ENCODE measurements at places on chromosomes 4 and X.

GRCh38 chr4:7189475-7190277, 2.7 kb upstream of the SORCS2 start:
- peak; percentile 13 for DNase-seq

DNA sequence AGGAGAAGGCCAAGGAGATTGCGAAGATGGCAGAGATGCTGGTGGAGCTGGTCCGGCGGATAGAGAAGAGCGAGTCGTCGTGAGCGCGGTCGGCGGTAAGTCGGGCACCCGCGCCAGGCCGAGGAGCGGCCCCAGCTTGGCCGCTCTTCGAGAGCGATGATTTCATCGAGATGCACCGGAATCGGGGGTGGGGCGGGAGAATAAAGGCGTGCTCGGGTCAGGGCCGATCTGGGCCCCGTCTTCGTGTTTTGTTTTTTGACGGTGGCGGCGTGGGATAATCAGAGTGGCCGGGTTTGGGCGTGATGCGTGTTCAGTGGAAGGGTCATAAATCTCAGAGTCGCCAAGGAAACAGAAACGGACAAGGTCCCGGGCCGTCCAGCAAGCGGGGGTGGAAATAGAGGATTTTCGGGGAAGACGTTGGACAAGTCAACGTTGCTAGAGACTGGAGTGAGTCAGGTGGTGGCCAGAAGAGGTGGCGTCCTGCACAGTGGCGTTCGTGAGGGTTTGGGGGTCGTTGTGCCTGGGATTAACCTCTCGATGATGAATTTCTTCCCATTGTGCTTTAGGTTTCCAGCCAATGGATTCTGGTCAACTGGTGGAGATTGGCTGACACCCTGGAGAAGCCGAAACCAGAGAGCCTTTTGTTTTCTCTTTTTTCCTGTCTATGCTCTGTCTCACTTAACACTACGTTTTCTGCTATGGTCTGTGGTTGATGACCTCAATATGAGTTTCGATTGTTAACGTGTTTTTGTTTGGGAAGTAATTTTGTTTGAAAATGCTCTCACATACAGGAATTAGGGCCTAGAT, 882 bp downstream of the MRFAP1 start:
- DNase-seq = peak; percentile 52

DNA sequence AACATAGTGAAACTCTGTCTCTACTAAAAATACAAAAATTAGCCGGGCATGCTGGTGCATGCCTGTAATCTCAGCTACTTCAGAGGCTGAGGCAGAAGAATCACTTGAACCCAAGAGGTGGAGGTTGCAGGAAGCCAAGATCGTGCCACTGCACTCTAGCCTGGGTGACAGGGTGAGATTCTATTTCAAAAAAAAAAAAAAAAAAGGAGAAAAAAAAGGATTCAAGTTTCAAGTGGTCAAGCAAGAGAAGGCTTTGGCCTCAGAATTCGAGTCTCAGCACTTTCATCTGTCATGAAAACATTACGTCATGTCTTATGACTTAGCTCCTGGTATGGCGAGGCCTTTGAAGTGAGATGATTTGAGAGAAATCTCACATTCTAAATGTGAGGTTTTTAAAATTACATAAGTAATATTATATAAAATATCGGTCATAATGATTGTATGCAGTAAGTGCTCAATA, 21.2 kb upstream of the DHRSX start:
- DNase-seq = no peak

- no peak for DNase-seq
Measured at GRCh38 chr4:9952415-9952950, 68.8 kb downstream of the SLC2A9 start.

GRCh38 chr4:109589119-109589518, 29.1 kb downstream of the MCUB start:
- DNase-seq = peak; percentile 5

DNA sequence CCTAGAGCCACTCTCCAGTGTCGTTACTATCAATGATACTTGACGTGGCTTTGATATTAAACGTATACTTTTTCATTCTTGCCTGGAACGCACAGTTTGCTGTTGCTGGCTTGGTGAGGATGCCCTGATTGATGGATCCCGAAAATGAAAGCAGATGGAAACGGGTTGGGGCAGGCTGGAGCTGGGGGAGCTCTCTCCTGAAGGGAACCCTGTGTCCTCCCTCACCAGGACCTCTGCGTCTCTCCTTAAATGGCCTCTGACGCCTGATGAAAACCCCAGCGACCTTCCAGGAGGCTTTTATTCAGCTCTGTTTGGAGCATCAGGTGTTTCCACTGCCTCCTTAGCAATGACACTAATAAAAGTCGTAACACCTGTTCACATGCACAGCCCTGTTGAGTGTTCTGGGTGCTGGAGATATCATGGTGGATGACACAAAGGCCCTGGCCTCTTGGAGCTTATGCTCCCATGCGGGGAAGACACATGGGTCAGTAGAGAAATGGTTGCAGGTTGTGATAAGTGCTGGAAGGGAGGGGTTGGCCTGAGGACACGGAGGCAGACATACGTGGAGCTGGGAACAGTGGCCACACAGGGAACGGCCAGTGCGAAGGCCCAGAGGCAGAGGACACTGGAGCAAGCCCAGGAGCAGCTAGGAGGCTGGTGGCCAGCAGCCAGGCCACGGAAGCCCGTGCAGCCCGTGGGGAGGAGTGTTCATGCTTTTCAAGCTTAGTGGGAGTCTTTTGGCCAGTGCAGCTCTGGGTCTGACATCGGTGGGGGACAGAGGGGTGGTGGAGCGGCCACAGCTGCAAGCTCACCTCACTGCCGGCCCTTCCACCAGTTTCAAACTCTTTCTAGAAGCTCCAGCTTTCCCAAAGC, 7.5 kb downstream of the MSANTD1 start:
- DNase-seq = no peak

DNA sequence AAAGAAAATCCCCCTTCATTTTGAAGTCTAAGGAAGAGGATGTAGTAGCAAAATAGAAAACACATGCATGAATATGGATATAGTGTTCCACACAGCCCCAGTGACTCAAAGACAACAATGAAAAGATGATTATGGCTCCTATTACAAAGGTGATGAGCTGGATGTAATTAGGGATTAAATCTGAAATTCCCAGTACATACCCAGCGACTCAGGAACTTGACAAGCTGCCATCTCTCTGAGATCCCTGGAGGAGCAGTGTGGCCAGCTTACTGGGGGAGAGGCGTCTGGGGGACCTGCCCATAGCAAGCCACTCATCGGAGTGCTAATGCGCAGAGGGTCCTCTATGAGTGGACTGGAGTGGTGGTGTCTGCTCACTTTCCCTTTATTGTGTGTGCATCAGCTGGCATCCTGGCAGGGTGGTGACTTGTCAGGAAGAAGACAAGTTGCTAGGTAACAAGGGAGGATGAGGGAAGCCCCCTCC, 42.7 kb upstream of the MGST2 start:
- no peak for DNase-seq

- no peak for DNase-seq
Measured at GRCh38 chrX:109855501-109855900, 122.4 kb upstream of the ACSL4 start.

- DNase-seq = no peak
Measured at GRCh38 chrX:46666831-46667230, 92.1 kb downstream of the SLC9A7 start.

DNA sequence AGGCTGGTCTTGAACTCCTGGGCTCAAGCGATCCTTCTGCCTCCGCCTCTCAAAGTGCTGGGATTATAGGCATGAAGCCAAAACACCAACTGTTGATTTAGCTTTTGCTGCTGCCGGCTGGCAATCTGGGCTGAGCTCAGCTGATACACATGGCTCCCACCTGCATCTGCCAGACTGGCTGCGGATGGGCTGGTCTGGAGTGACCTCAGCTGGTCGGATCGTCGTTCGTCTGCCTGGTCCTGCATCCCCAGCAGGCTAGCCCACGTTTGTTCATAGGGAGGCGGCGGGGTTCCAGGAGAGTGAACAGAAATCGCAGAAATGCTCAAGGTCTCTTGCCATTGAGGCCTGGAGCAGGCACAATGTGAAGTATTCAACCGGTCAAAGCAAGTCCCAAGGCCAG, 74.4 kb upstream of the DDX3X start:
- no peak for DNase-seq

GRCh38 chrX:56947699-56948098, 47.6 kb downstream of the SPIN3 start:
- no peak for DNase-seq

DNA sequence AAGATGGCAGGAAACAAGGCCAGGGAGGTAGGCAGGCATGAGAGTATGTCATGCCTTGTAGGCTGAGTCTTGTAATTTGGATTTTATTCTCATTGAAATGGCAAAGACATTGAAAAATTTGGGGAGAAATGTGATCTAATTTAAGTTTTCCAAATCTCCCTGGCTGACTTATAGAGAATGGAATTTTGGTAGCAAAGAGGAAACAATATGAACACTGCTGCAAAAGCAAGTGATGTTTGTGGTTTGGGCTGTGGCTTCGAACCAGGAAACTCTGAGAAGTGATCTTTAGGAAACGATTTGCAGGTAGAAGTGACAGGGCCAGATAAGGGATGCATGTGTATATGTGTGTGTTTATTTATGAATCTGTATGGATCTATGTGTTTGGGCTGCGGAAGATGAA, 35.6 kb downstream of the ARSJ start:
- no peak for DNase-seq

DNA sequence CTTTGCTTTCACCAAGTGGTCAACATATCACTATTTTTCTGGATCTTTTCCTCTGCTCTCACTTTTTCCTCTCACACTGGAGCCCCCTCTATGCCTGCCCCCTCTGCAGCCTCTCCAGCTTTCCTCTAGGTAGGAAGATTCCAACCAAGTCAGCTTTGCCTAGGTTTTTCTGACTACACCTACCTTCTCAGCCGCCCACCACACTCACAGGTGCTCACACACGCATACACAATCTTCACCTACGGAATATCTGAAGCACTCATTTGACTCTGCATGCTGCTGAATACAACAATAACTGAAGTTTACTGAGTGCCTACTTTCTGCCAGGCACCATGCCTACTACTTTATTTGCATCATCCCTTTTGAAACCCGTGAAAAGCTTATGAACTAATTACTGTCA, 328.0 kb downstream of the PPP3CA start:
- no peak for DNase-seq

GRCh38 chr4:78131403-78131802, 74.3 kb downstream of the FRAS1 start:
- no peak for DNase-seq

DNA sequence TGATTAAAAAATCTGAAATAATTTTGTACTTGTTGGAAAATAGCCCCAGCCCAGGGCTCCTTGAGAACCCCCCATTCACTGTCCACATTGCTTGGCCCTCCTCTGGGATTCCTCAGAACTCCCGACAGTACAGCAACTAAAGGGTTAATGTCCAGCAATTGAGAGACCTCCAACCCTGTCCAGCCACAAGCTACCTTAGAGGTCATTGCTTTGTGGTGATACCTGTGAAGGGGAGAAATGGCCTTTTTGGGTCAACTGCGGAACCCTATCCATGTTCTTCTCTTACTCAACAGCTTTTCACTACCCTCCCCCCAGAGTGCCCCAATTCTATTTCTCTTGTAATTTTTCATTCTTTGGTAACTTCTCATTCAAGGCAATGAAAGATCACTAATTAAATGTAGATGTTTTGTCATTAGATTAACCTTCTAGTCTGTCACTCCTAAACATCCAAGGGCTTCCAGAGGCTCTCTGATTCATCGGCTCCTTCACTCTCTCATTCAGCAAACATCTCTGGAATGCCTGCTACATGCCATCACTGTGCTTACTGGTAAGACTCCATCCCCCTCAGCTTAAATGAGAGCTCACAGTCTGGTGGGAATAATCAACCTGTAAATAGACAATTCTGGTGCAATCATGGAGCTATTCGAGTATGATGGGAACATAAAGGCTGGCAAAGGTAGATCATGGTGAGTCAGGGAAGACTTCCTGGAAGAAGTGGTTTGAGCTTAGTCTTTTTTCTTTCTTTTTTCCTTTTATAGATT, 241.4 kb upstream of the PGRMC2 start:
- no peak for DNase-seq

DNA sequence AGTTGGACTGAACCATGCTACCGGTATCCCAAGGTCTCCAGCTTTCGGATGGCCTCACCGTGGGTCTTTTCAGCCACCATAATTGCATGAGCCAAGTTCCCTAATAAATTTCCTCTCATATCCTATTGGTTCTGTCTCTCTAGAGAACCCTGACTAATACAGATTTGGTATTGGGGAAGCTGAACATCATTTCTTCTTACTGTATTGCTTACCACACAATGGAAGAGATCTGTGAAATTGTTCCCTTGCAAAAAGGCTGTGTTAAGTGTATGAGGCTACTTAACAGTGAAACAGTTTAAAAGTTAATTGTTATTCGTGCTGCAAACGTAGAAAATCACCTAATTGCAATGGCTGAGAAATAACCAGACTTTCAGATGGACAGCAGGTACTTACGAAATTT, 34.0 kb downstream of the PLAC8 start:
- DNase-seq = no peak

DNA sequence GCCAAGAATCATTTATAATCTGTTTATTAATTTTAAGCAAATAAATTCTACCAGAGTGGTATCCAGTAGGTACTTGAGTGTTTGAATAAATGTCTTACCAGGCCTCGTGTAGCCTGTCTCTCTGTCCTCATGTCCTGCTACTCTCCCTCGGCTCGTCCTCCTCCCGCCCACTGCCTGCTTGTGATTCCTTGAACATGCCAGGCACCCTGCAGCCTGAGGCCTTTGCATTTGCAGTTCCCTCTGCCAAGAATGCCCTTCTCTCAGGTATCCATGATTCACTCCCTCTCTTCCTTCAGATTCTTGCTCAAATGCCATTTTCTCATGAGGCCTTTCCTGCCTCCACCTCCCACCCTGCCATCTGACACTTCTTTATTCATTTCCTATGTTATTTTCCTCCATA, 209.7 kb upstream of the PRPS2 start:
- no peak for DNase-seq

DNA sequence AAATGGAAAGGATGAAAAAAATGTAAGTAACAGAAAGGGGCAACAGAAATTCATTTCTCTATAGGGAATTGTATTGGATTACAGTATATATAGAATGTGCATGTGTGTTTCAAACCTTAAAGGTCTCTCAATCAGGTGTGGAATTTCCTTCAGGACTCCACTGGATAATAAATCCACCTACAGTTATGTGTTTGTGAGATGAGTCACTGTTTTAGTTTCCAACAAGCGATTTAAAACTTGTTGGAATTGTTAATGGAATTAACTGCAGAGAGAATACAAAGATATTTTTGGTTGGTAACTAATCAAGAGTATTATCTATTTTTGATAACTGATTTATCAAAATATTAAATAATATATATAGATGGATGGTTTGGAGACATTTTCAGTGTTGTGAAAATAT, 32.8 kb downstream of the CEP44 start:
- no peak for DNase-seq

GRCh38 chrX:77740376-77740905, 45.6 kb downstream of the ATRX start:
- peak; percentile 3 for DNase-seq

DNA sequence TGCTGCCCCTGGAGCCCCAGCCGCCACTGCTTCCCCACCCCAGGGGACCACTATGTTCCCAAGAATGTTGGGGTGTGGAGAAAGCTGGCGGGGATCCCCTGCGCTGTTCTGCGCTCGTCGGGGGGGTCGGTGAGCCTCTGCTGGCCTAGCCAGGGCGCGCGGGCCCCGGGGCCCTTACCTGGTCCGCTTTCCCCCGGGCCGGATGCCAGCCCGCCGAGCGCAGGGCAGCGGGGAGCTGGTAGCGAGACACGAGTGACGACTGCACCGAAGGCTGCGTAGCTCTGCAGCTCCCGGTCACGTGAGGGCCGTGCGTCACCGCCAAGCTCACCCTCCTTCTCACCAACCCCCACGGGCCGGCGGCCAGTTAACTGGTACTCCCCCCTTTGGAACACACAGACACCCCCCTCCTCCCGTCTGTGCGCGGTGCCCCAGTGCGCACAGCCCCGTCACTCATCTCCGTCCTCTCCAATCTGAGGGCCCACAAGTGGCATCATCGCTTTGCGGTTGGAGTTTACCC, at the start of gene BEX1:
TSS of gene BEX1 (minus strand) at position 254 of the 517 bp plus-strand sequence. CDS start 897 bp downstream, outside the sequence.
- DNase-seq = no peak

Data from OCI-LY7 (cell line).